ENCODE measurements at places on chromosomes 1 and 21.

DNA sequence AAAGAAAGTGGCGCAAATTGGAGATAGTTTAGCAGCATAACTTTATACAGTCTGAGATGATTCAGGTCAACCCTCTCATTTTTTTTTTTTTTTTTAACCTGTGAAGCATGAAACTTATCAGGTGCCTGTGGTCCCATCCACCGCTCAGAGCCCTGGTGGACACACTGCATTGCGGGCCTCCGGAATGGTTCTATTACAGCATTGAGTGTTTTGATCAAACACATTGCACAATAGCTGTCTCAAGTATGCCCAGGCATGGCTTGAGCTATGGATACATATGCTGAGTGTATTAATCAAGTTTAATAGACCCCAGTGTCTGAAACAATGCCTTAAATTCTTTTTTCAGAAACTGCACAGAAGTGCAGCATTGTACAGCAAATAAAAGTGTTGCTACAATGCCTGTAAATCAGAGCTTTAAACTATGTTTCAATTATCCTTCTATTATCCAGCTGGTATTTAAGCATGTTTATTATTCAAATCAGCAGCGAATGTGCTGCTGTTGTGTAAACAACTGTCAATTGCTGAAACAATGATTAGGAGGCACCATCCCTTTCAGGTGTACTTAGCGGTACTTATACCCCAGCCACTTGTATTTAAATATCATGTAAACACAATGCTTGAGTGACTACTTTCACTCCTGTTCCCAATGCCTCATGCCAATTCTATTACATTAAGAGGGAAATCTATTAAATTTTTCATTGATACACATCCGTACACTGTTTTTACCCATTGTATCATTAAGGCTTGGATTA, 456.6 kb downstream of the RPS6KC1 start:
- DNase-seq, result no peak

GRCh38 chr1:59814901-59815825, at the start of gene HOOK1:
Gene HOOK1, plus strand, starts transcription at chr1:59814949. Its CDS starts 169 bp downstream, at chr1:59815118.
- DNase-seq, result no peak

DNA sequence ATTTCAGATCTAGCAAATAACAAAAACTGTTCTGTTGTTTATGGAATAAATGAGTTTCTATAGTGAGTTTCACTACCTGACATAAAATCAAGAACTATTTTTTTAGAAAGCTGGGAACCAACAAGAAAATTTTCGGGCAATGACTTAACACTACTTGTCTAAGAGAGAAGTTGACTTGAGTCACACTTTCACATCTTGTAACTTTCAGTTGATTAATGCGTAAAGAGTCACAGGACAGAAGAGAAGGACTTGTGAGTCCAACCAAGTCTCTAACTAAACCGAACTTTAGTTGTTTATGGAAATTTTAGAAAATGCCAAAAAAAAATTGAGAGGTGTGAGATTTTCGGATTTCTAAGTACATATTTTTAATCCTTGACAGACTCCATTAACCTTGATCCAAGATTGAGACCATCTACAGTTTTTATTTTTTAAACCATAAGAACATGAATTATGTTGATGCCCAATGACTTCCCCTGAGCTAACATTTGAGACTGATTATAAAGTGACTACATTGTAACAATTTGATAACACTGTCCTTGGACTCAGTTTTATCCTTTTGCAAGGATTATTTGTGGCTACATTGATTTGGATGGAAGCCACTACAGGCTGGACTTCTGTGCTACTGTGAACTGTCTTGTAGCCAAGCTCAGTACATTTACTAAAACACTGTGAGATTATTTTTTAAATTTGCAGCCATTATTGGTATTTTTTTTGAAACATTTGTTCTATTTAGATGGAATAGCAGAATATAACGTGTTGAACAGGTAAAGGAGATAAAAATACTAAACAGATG, 284.0 kb downstream of the PTPRC start:
- no peak for DNase-seq

- DNase-seq, result no peak
Measured at GRCh38 chr1:3169665-3170356, 100.8 kb downstream of the PRDM16 start.

DNA sequence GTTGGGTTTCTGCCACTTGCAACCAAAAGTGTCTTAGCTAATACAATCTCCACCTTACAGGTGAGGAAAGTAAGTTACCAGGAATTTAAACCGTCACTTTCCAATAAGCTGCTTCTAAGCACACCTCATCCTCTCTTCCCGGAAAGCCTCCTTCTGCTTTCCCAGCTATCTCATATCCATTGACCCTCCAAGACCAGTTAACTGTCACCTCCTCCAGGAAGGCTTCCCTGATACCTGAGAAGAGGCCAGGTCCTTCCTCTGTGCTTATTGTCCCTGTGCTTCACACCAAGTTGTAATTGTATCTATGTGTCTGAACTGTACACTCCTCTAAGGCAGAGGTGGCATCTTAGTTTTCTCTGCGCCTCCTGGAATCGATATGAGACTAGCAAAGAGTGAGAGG, 11.2 kb upstream of the MATN1 start:
- no peak for DNase-seq

DNA sequence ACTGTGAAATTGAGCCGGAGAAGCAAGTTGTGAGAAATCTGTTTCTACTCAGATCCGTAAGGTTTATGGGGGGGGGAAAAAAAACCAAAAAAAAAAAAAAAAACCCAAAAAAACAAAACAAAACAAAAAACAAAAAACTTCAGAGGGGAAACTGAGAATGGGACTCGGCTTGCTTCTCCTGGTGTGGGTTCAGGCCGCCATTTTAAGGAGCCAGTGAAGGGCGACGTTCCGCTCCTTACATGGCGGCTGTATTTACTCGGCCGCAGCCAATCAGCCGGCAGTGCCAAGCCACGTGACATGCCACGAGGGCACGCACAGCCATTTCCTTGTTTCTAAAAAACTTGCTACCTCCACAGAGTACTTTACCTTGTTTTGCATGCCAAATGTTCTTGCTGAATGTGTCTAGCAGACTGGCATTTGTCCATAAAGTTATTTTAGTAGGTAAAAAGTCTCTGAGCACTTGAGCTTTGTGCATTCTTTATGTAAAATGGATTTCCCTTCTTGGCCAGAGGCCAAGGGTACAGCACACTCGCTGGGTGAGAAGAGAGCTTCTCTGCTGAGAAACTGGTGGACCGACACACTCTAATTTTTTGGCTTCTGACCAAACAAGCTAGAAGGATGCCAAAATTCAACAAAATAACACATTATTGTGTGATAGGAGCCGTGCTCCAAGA, 101.8 kb downstream of the NFIA start:
- DNase-seq, result no peak

GRCh38 chr1:115506924-115507589, 134.7 kb upstream of the VANGL1 start:
- no peak for DNase-seq

GRCh38 chr1:100347009-100347966, 5.0 kb upstream of the CDC14A start:
- no peak for DNase-seq

- DNase-seq, result no peak
Measured at GRCh38 chr1:25544819-25545218, 1.4 kb downstream of the LDLRAP1 start.

DNA sequence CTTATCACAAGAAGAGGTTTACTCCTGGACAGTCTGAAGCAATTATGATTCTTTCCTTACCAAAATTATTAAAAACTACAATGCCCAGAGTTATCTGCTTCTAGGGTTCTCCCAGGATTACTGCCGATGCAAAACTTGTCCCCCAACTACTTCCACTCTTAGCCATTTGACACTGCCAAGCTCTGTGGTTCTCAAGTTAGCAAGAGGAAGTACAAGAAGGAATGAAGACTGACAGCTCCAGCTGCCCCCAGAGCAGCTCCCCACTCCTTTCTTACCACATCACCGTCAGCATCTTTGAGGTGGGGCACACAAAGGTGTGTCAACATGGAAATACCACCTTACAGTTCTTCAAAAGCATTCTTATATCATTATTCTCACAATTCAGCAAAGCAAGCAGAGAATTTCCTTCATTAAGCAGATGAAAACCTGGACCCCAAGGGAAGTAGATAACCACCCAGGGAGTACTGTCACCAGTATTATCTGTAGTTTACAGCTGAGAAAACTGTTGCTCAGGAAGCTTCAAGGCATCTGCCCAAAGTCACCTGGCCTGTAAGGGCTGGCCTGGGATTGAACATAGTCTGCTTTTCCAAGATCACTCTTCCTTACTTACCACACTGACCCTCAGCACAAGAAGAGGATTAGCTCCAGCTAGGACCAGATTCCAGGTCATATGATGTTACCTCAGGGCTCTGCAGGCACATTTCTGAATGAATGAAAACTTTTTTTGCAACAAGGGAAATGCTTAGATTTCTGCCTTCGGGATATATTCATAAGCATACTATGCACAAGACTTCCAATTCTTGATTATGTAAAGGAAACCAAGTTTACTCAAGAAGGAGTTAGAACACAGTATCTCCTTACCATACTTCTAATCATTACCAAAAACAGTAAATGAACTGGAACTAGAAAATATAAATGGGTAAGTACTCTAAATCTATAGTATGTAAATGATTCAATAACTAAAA, 9.3 kb downstream of the PSMG1 start:
- DNase-seq, result no peak

DNA sequence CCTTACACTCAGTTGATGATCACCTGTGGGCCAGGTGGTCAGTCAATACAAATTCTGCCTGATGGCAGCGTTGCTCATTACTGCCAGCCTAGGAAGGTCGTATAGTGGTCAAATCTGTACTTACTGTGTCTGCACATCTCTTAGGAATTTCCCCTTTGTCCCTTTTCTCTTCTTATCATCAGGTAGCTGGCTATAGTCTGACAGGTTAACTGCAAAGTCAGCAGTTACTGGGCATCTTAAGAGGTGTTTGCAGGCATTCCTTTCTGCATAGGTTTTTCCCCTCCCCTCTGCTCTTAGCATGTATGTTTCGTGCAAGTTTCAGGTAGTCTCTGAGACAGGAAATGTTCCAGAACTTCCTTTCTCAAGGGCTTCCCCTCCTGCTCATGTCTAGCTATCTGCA, 298.7 kb downstream of the LRRIQ3 start:
- no peak for DNase-seq

DNA sequence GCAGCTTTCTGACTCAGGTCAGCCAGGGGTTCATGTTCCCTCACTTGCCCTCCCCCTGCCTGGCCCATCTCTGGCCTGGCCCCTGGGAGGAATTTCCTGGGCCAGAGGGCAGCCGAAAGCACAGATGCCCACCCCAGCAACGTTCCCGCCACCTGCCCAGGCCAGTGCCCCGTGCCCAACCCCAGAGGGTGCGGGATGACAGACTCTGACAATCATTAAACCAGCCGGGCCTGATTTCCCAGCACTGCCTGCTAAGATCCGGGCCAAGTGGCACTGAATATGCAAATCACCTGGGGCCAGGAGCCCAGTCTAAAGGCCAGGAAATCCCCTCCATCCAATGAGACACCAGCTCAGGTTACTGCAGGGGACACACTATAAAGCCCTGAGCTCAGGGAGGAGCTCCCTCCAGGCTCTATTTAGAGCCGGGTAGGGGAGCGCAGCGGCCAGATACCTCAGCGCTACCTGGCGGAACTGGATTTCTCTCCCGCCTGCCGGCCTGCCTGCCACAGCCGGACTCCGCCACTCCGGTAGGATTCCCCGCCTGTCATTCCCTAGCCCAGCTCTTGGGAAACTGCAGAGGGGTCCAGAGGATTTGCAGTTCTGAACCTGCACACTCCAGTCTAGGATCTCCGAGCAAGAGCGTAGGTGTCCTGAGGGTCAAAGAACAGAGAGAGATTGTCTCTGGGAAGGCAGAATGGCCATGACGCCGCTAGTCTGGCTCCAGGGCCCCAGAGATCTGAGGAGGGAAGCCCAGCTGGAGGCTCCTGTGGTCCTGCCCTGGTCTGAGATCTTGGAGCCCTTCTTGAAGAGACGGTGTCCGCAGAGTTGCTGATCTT, at the start of gene ELF3:
TSS of gene ELF3 (plus strand) at position 408 of the 836 bp plus-strand sequence. CDS start 550 bp downstream, outside the sequence.
- DNase-seq, result no peak

- peak; percentile 59 for DNase-seq
Measured at GRCh38 chr21:35138665-35139381, 89.7 kb upstream of the RUNX1 start.

DNA sequence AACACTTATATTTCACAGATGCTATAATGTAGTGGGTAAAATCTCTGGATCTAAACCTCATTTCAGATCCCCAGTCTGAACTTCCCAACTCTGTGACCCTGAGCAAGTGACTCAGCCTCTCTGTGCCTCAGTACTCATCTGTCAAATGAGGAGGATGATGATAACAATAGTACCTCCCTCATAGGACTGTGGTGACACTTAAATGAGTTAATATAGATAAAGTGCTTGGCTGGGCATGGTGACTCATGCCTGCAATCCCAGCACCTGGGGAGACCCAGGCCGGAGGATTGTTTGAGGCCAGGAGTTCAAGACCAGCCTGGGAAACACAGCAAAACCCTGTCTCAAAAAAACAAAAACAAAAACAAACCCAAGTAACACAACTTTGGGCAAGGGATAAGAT, 4.7 kb upstream of the ECE1 start:
- DNase-seq, result peak; percentile 66

DNA sequence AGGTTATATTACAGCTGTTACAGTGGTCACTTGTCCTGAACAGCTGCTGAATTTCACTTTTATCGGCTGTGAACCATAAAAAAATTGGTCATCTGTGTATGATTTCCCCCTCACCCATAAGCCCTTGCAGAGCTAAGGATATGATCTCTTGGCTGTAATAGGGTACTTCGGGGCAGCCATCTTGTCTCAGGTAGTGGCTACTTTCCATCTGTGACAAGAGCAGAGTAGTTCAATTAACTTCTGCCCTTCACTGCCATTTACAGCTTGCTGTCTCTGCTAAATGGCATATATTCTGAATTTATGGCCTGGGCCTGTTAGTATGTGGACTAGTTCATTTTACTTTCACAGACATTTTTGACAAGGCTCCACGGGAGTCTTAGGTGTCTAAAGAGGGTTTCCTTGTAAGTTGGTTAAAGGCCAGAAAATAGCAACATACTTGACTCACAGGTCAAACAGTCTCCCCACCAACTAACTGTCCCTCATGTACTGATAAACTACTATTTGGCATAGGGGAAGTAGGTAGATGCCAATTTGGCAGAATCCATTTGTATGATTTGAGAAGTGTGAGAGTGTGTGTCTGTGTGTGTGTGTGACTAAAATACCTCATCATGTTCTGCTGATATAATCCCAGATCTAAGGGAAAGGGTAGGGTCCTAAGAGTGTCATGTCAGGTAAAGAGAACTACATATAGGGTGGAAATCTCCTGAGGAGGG, 151.6 kb downstream of the KCTD3 start:
- no peak for DNase-seq

DNA sequence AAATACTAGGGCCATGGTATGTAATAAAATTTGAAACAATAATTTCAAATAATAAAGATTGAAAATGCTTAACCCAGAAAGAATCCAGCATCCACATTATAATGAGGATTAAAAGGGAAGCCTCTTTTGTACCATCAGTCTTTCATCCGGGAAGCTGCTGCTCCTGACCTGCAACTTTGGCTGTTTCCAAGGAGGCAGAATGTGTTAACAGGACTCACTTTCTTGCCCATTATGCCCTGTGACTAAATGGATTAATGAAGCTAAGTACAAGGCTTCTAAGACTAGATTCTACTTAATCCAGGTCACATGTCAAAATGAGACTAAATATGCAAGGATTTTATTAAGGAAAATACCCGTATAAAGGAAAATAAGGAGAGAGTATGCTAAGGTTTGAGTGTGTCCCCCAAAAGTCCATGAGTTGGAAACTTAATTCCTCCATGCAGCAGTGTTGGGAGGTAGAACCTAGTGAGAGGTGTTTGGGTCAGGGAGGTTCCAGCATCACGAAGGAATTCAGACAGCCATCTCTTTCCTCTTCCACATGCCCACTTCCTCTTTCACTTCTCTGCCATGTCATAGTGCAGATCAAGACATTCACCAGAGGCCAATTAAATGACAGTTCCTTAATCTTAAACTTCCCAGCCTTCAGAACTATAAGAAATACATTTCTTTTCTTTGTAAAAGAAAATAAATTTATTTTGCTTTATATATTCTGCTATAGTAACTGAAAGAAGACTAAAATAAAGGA, 27.7 kb downstream of the FMO2 start:
- DNase-seq, result no peak

All from CD4-positive, alpha-beta T cell treated with Interleukin-17A for 4 hours (primary cell).